ENCODE measurements at places on chromosomes 5 and 9.

- no peak for DNase-seq
These were observed 48.4 kb downstream of the NDFIP1 start for GRCh38 chr5:142156839-142157463.

- DNase-seq, result no peak
These were observed 283.3 kb downstream of the PJA2 start for GRCh38 chr5:109126481-109126880.

GRCh38 chr9:75889977-75890471 lies 449 bp upstream of the PCSK5 start:
- DNase-seq, result peak; percentile 15

DNA sequence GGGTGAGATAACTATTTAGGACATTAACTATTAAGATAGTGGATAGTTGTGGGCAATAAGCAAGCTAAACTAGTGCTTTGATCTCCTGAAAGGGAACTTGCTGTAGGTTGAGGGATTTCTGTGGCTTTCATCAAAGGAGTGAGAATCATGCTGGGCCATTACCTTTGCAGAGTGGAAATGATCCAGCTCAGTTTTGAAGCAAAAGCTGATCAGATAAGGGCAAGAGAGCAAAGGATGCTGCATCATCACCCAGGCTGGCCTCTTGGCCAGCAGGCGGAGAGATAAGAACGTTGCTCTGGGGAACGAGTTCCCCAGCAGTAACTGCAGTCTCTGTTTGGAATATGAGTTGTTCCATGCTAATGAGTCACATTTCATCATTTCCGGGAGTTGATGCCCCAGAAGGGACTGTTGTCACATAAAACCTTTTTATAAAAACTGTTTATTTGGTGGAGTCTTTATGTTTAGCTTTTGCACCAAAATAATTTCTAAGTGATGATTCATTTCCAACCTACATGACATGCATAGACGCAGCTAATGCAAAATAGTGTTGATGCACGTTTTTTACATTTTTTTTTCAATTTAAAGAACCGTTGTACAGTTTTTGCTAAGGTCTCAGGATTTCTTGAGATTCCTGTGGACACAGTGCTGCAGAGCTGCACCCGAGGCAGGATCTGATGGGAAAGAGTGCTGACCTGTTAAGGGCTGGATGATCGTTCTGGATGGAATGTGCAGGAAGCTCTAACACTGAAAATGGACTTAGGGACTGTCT lies 99.3 kb downstream of the ACTBL2 start:
- DNase-seq, result peak; percentile 93

- DNase-seq, result no peak
These were observed 23.3 kb upstream of the UGT3A2 start for GRCh38 chr5:36089989-36090388.

DNA sequence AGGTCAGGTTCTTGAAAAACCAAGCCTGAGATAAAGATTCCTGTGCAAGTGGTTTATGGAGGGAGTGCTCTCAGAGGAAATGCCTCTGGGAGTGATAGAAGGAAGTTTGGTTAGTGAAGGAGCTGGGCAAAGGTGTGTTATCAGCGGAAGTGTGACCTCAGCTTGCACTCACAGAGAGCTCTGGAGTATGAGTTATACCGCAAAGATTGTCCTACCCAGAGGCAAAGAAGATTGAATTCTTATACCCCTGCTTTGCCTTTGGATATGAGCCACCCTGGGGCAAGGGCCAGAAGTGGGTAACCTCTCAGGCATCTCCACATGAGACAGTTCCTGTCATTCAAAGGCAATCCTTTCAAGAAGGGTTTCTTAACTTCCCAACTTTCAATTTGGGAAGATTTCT lies 145.6 kb downstream of the MUSK start:
- DNase-seq, result no peak

GRCh38 chr9:98706651-98707165 lies 2.0 kb downstream of the GABBR2 start:
- DNase-seq, result no peak

DNA sequence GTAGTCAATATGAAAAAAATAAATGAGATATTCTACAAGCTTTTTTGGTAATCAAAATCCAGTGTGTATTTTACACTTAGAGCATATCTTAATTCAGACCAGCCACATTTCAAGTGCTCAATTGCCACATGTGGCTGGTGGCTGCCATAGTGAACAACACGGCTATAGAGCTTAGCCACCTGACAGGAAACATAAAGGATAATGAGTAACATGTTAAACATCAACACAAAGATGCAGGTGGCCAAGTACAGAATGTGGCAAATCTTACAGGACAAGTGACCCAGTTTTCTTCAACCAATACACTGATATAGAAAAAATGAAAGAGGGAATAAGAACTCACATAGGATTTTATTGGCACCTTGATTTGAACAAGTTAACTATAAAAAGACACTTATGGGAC lies 61.4 kb downstream of the KIF24 start:
- DNase-seq, result no peak

GRCh38 chr5:170226129-170226615 lies 6.6 kb upstream of the C5orf58 start:
- no peak for DNase-seq

GRCh38 chr5:176536132-176536901 lies 885 bp downstream of the RNF44 start:
- no peak for DNase-seq

DNA sequence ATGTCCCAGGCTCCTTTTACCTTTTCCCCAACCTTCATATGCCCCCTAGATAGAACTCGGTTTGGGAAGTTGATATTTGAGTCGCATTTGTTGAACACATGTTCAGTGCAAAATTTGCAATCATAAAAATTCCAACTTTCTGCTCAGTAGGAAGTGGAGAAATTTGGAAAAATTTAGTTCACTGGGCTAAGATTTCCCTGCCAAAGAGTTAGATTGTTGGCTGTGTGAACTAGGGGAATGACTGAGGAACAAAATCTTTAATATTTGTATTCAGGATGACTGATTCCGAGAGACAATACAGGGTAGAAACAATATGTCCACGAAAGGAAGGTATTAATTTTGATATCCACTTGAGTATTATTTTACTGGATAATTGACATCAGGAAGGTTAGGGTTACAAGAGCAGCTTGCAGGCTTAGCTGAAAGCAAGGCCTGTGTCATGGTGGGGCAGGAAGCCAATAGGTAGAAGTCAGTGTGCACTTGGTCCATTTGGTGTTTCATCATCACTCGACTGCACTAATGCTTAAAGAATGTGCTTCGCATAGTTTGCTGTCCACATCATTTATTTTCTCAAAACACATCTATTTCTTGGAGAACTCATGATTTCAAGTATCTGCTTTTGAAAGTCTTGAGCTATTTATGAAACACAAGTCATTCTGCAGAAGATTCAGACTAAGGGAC lies 59.4 kb upstream of the GNA14 start:
- peak; percentile 95 for DNase-seq

DNA sequence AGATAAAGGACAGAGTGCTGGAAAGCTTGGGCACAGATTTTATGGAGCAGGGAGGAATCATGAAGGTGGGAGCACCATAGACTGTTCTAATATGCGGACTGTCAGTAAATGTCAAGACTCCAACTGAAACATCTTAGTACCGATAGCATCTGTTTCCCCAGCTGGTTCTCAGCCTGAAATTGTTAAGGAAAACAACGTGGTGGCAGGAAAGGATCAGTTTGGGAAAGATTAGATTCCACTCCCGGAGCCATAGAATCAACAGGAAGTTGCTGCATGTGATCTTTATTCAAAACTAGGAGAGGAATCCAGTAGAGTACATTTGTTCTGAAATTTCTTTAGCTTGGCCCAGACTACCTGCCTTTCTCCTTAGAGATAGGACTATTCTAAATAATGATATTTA lies 559.1 kb downstream of the CSNK1G3 start:
- DNase-seq, result no peak

GRCh38 chr5:56803025-56803424 lies 12.3 kb upstream of the MAP3K1 start:
- DNase-seq, result no peak

GRCh38 chr5:15124871-15125568 lies 253.4 kb upstream of the ANKH start:
- DNase-seq, result no peak
